Lower leg skin (tissue), 4 donors: ENCODE measurements at places on chromosomes 2 and 18.

DNA sequence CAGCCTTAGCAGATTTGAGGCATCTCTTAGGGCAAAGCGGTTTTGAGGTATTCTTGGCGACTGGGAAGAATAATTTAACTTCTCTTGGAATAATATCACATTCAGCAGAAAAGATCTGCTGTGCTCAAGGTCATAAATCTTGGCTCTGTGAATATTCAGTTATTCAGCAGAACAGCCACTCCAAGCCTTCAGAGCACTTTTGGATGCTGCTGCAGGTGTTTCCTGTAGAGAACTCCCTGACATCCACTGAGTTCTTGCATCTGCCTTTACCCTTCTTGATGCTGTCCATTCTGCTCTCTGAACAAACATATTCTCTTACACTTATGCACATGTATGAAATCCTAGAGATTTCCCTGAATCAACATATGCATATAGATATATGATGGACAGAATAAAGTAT is 390.3 kb downstream of the NRXN1 start:
- no peak for DNase-seq

GRCh38 chr2:52113338-52113737 is 1081.4 kb upstream of the NRXN1 start:
- no peak for DNase-seq

DNA sequence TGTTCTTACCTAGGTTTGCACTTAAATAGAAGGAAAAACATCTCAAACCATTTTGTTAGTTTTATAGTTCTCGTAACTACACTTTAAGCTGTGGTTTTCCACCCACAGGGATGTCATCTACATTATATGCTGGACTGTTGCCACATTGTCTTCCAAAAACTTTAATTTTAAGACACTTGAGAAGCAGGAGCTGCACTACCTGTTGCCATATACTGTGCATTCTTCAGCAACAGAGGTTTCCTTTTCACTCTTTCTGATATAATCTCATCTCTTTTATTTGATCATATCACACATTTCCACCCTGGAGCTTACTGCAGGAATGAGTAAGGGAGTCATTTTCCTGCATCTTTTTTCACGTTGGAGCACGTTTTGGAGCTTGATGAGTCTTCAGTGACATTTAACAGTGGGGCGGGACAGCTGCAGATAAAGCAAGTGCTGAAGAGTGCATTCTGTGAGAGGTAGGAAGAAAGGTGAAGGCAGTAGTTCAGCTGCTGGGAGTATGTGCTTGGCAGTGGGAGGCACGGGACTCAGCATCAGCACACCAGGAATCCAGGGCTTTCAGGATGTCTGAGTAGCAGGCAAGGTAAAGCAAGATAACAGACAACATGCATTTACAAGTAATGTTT is 3.8 kb downstream of the LIMS1 start:
- DNase-seq = no peak

GRCh38 chr18:33839452-33840211 is 261.6 kb downstream of the ASXL3 start:
- no peak for DNase-seq

DNA sequence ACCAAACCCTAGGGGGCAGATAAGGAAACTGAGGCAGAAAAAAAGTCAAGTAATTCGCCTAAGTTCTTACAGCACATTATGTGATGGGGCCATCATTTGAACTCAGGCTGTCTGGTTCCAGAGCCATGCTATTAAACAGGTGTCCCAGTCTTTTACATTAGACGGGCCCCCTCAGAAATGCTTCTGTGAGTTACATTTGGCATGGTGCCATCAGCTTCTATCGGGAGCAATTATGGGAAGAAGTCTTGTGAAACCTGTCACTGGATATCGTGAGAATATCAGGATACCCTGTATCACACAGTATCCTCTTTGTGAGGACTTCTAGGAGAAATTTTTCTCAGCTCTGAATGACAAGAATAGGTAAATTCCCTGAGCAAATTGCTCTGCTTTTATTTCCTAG is 143.7 kb upstream of the NOSTRIN start:
- DNase-seq = no peak

DNA sequence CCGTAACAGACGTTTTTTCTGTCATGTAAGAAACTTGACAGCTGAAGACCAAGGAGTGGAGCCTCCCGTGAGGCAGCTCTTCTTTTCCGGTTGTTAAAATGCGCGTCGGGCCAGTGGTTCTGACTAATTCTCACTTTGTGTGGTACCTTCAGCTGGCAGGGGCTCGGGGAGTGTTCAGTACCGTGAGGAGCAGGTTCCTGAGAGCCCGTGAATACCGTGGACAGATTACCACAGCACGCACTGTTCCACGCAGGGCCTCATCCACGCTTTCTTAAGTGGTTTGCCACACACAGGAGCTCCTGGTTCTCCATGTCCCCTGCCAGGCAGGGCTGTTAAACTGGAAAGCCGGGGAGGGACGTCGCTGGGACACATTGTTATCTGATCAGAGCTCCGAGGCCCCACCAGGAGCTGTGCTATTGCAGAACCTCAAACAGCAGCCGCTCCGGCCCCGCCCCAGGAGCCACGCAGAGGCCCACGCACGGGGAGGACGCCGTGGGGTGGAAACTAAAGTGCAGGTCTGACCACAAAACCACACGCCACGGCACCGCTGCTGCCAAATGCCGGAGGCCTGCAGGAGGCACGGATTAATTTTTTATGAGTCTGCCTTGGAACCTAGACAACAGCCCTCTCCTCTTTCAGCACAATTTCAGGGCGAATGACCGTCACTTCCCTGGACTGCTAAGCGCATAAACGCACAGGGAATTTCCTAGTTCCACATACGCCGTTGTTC is 43.3 kb downstream of the NFATC1 start:
- DNase-seq = no peak
